ENCODE measurements at places on chromosomes 1 and 21.
A peak's percentile ranks its signal among the peaks of the same experiment; 100 is the strongest.

DNA sequence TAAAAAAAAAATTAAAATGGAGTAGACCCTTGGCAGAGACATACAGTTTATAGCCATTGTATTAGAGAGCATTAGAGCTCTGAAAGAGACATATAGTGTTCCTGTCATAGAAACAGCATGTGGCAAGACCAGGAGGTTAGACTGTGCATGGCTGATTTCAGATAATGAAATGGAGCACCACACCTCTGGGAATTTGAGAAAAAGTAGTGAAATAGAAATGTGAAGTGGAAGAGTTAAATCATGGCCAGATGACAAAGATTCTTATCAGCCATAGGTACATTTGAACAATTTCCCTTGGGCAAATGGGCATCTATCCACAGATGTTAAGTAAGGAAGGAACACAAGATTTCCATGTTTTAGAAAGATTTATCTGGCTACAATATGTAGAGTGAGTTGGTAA is 1083.1 kb downstream of the PLA2G4A start:
- DNase-seq: no peak

- no peak for DNase-seq
These were observed 65.5 kb upstream of the BACH1 start for GRCh38 chr21:29233256-29233546.

- no peak for DNase-seq
These were observed 40.6 kb upstream of the CLIC4 start for GRCh38 chr1:24704411-24705259.

DNA sequence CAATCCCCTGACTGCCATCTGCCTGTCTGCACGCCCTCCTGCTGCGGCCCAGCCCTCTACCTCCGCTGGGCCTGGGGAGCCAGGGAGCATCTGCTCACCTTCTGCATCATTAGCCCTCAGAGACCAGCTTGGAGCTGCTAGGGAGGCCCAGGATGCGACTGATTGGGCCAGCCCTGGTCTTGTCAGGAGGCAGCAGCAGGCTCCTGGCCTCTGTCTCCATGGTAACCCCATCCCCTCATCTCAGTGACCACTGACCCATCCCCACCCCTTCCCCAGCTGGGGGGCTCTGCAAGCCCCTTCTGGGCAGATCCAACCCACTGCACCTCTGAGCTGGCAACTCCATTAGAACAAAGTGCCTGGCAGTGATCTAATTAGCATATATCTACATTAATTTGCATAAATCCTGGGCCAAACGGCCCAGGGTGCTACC is 37.7 kb downstream of the NKAIN1 start:
- no peak for DNase-seq

- DNase-seq: no peak
These were observed 225.0 kb downstream of the PBX1 start for GRCh38 chr1:164783778-164784555.

DNA sequence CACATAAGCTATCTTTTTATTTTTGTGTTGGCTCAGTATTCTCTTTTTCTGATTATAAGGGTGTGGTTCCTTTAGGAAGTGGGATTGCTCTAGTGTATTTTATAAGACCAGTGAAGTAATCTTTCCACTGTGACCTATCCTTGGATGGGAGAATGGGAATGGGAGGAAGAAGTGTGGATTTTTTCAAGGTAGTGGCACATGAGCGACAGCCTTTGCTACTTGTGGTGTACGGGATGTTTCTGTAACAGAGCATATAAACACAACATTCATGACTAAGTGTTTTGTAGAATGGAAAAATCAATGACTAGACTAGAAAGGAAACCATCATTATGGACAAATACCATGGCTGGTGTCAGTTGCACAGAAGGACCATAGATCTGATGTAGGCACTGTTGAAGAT is 209.6 kb downstream of the GIPC2 start:
- DNase-seq: no peak

DNA sequence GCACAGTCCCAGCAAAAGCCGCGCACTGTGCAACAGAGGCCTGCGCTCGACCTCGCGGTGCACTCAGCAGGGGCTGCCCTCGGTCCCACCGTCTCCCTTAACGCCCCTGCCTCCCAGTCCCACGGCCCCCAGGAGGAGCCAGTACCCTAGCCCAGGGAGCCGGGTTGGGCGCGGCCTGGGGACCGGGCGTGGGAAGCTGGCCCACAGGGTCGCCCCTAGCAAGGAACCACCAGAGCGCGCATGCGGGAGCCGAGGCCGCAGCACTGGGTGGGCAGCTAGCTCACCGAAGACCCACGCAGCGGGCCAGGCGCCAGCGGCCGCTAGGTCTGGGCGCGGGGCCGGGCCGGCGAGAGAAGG is 21.6 kb upstream of the ZNF678 start:
- DNase-seq: peak; percentile 6

DNA sequence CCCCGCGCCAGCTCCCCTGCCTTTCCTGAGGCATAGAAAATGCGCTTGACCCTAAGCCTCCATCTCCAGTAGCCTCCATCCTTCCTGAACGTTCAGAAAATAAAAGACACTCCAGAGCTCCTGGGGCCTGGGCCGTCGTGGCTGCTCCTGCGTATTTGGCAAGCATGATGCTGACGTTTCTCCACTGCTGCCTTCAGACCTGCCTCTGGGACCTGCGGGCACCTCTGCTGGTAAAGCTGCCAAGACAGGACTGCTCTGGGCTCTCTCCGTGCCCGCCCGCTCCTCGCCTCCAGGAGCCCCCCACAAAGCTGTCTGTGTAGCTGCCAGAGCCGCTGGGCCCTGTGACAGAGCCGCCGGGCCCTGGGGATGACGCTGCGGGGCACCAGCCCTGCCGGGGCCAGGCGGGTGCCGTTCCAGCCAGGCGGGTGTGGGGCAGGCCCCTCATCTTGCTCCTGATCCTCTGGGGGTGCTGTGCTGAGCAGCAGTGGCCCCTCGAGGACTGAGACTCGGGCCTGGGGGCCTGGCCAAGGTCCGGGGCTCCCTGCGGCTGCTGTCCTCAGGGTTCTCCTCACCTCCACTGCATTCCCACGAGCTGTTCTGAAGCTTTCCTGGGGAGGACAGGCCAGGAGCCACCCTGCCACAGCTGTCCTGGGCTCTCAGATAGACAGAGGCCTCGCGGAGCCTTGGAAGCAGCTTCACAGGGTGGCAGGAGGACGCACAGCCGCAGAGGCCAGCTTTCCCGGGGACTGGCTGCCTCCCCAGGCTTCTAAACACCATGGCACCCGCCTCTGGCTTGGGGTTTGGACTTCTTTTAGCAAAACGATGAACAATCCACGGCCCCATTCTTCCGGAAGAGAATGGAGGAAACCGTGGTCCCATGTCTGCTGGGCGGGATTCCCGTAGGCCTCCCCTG is 48.1 kb downstream of the MORN1 start:
- no peak for DNase-seq

DNA sequence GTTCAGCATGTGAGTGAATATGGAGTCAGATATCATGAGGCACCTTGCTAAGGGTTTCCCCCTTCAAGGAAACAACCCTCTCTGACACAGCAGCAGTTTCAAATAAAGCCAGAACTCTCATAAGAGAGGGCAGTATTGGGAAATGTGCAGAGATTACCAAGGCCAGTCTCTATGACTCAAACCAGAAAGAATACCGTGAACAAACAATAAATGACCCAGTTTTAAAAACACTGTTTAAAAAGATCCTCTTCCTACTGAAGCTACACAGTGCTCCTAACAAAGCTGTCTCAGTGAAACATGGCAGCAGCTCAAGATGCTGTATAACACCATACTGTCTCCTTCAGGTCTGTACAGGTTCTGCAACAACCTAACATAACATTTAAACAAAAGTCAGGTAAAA is 102.6 kb downstream of the KIAA0319L start:
- DNase-seq: no peak

- DNase-seq: no peak
These were observed 49.1 kb downstream of the ADARB1 start for GRCh38 chr21:45123440-45123839.

DNA sequence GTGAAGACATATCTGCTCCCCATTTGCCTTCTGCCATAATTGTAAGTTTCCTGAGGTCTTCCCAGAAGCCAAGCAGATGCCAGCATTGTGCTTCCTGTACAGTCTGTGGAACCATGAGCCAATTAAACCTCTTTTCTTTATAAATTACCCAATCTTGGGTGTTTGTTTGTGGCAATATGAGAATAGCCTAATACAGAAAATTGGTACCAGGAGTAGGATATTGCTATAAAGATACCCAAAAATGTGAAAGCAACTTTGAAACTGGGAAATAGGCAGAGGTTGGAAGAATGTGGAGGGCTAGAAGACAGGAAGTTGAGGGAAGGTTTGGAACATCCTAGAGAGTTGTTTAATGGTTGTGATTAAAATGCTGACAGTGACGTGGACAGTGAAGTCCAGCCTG is 90.8 kb downstream of the HHIPL2 start:
- DNase-seq: no peak

DNA sequence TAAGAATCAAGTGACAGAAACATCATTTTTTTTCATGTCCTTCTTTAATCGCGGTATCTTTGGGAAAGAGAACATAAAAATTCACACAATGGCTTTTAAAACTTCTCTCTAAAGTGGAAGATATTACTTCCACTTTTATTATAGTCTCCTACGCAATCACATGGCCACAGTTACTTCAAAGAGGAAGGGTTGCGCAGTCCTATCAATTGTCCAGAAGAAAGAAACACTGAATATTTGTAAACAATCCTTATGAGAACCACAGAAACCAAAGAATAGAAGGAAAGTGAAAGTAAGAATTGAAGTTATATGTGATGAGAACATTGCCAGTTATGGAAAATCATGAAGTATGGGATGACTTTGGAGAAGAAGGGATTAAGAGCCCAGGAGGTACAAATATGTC is 32.6 kb downstream of the CFH start:
- DNase-seq: no peak

DNA sequence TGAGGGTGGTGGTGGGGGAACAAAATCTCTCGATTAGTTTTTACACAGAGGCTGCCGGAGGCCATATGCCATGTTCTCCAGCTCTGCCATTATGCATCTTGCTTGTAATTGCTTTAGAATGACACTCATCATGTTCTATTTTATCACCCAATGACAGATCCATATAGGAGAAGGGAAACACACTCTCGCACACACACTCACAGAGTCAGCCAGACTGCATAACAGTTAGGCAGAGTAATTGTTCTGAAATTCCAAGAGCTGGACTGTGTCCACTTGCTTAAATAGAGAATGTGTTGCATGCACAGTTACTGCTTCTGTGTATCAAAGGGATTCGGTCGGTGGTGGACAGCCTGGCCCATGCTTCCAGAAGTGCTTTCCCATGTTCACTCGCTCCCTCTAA is 30.6 kb downstream of the KCND3 start:
- DNase-seq: no peak

DNA sequence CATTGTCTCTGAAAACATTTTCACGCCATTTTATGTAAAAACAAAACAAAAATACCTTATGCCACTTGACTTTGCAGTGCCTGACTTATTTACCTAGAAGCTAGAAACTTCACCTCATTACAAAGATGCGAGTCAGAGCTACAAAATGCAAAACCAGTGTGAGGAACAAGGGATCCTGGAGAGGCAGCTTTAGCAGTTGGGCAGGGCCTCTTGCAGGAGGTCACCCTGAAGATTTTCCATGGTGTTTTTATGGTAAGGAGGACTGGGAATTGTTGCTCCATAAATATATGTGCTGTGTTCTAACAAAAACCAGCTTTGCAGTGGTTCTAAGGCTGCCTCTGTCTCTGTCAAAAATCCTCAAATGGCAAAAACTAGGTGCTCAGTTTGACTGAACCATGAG is 36.4 kb upstream of the TARBP1 start:
- no peak for DNase-seq

DNA sequence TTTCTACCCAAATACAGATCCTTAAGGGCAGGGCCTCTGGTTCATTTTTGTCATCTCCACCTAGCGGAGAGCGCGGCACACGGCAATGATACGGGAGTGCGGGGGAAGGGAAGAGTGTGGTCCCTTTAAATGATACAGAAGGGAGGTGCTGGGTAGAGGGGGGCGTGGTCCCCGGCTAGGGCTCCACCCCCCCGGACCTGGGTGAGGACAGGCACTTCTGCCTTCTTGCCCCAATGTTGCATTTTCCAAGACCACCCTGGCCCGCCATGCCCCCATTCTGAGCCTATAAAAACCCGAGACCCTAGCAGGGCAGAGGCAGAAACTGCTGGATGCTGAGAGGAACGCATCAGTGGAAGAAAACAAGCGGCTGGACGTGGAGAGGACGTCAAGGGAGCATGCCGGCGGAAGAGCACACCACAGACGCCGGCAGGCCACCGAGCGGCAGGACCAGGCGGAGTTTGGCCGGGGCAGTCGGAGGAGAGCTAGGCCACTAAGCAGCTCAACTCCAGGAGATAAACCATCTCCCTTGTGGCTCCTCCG is 30.0 kb downstream of the LRRC3 start:
- peak; percentile 23 for DNase-seq

DNA sequence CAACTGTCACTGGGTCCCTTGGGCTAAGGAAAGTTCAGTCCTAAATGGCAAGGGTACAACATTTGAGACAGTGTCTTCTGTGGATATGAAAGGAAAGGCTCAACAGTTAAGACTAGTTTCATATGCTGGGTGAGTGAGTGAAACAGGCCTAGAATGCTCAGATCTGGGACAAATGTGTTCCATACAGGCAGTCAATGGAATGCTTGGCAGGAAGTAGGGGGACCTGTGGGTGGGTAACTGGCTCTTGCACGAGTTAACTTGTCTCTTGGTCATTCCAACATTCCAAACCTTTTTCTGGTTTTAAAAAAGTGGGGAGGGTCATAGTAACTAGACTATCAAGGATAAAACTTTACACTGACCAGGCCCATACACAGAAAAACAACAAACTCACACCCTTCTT is 17.8 kb upstream of the ADAM30 start:
- DNase-seq: no peak

DNA sequence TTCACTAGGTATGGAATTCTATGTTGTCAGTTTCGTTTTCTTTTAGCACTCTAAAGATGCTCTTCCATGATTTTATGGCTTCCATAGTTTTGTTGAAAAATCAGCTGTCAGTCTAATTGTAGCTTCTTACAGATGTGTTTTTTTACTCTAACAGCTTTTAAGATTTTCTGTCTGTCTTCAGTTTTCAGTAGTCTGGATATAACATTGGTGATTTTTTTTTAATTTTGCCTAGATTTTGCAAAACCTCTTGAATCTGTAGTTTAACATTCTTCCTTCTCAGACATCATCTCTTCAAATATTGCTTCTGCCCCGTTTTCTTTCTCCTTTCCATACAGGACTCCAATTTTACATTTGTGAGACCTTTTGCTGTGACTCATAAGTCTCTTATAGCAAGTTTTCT is 17.9 kb upstream of the DYRK1A start:
- no peak for DNase-seq

GRCh38 chr1:32066489-32066873 is 6.3 kb upstream of the TMEM39B start:
- DNase-seq: no peak

DNA sequence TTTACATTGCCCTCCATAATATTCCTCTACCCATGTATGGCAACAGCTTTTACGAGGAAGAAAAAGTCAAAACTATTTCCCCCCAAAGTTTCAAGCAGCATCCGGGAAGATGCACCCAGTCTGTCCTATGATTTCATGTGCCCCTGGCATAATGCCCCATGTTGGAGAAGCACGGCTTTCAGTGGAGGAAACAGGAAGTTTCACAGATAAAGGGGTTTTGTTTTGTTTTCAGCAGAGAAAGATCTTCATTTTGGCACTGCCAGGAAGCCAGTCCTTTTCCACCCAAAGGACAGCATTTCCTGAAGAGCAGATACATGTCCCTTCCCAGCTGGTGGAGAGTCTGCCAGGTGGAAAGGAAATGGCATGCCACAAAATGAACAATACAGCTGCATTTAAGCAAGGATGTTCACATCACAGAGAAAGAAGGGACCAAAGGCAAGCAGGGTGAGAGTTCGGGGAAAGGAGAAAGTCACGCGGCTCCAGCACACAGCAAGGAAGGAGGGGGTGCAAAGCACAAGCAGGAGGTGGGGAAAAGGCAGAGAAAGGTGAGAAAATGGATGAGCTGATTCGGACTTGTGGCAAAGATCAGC is 95.3 kb upstream of the HIVEP3 start:
- no peak for DNase-seq

- DNase-seq: no peak
These were observed 9.3 kb downstream of the DRAXIN start for GRCh38 chr1:11700601-11701467.

All from activated gamma-delta T cell treated with Interleukin-2 at 50 U/mL for 16 hours (primary cell).